Upper lobe of left lung (tissue), 6 donors: ENCODE measurements at places on chromosomes 6 and 20. TPM values are rescaled to one million over a fixed set of nuclear protein-coding genes. Genes with fewer than 3 reads are reported as not detected.

TSBP1 gene
- total RNA-seq = not detected

DEFB132 gene
- total RNA-seq = not detected

SLC35D3 gene
- not detected for total RNA-seq

WFDC2 gene
- total RNA-seq = 129 TPM

GRCh38 chr20:38199501-38200390 lies 34.7 kb upstream of the TGM2 start:
- no peak for DNase-seq

- DNase-seq = no peak
Observed at GRCh38 chr20:57679113-57679512, 30.7 kb downstream of the PMEPA1 start.

DNA sequence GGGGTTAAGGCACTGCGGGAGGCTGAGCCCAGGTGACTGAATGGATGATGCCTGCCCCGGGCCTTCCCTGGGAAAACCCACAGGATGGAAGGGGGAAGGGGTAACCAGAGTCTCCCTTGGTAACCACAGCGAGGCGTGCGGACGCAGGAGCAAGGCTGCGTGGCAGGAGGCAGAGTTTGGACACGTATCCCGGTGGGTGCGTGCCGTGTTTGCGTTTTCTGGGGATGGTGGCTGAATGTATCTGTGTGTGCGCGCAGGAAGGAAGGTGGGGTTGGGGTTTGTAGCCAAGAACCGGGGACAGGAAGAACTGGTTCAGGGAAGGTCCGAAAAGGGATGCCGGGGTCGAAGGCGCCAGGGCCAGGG lies 1.8 kb downstream of the MDGA1 start:
- no peak for DNase-seq
